KG1 (cell line): ENCODE measurements at places on chromosomes 12 and 14.

DNA sequence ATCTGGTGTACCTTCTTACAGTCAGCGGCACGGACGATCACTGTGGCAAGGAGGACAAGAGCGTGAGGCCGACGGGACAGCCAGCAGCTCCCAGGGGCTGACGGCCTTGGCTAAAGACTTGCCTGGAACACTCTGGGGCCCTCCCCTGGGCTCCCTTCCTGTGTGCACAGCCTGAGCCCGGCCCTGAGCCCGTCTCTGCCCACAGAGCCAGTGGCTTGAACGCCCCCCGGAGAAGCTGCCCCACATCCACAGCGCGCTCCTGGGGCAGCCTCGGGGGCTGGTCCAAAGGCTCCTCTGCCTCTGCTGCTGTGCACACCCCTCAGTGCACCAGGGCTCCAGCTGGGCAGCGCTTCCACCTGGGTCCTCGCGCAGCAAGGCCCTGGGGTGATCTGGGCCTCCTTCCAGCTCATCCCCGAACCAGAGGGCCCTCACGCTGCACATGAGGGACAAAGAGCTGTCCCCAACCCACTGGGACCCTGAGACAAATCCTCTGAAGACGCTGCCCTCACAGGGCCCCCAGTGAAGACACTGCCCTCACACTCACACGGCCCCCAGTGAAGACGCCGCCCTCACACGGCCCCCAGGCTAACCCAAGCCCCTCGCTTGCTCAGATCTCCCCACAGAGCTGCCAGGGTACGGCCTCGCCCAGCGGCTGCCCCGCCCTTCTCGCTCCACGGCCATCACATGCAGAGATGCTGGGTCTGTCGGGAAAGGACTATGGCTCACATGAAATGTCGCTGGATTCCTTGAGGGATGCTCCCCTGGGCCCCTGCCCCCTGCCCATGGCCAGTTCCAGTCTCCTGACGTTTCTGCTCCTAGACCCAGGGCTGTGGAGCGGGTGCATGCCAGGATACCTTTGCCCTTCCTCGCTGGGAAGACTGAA is 22.2 kb downstream of the AMN start:
- no peak for DNase-seq

GRCh38 chr12:110262442-110263388 is 18.3 kb upstream of the ATP2A2 start:
- DNase-seq = no peak

GRCh38 chr14:58861586-58861985 is 223.8 kb downstream of the DACT1 start:
- no peak for DNase-seq

DNA sequence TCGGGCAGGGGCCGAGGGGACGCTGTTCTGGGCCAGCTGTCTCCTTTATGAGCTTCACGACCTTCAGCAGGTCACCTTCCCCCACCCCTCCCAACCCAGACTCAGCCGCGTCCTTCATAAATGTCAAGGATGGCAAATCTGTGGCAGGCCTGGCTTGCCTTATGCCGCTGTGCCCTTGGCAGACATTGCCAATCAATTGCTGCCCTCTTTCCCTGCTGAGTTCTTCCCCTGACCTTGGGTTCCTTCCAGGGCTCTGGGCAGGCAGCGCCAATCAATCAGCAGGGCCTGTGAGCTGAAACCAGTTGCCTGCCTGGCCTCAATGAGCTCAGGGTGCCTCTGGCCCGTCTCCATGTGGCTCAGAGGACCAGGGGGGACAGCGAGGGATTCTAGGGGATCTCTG is 7.7 kb downstream of the FAM222A start:
- DNase-seq = no peak
